ENCODE measurements at places on chromosomes 16 and 17. TPM values are rescaled to one million over a fixed set of nuclear protein-coding genes. Genes with fewer than 3 reads are reported as not detected.

DNA sequence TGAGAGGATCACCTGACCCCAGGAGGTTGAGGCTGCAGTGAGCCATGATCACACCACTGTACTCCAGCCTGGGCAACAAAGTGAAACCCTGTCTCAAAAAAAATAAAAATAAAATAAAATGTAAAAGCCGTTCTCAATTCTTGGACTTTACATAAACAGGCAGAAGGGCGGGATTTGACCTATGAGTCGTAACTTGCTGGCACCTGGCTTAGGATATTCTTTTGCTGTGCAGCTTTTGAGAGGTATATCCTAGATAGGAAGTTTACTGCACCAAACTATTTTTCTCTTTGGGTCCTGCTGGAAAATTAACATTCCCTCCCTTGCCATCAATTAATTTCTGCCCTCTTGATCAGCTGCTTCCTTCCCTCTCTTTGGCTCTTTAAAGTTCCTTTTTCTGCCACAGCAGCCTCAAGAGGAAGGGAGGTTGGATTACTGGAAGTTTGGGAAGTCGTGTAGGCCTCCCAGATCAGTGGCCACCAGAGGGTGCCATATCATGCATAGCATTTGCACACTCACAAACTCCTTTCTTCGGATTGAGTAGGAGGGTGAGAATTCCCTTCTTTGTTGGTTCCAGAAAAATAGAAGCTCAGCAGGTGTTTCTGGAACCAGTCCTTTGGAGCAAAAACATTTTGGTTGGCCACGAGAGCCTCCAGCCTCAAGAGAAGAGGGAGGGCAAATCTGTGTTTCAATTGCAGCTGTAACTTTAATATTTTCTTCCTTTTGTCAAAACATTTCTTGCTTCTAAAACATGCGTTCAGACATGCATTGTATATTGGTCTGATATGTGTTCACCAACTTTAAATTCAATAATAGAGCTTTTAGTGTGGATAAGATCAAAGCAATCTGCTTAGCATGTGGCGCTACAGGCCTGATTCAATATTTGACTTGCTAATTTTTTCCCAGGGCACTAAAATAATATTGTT lies 147.3 kb downstream of the CCDC182 start:
- DNase-seq, result no peak

GRCh38 chr17:46826116-46826515 lies 7.6 kb upstream of the WNT3 start:
- no peak for DNase-seq

DNA sequence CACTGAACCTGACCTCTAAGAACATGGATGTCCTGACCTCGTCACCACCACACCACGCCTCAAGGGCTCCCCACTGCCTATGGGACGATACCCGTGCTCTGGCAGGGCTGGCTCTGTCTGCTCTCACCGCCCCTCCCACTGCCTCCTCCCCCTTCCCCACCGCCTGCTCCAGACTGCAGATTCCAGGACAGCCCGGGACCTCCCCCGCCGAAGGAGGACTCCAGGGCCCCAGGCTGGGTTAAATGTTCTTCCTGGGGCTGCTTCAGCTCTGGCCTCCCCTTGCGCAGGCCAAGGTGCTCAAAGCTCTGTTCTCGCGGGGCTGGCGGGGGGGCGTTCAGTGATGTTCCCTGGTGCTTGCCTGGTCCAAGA lies 3.1 kb downstream of the NPW start:
- no peak for DNase-seq

- no peak for DNase-seq
Measured at GRCh38 chr16:84545114-84545737, 40.8 kb upstream of the MEAK7 start.

DNA sequence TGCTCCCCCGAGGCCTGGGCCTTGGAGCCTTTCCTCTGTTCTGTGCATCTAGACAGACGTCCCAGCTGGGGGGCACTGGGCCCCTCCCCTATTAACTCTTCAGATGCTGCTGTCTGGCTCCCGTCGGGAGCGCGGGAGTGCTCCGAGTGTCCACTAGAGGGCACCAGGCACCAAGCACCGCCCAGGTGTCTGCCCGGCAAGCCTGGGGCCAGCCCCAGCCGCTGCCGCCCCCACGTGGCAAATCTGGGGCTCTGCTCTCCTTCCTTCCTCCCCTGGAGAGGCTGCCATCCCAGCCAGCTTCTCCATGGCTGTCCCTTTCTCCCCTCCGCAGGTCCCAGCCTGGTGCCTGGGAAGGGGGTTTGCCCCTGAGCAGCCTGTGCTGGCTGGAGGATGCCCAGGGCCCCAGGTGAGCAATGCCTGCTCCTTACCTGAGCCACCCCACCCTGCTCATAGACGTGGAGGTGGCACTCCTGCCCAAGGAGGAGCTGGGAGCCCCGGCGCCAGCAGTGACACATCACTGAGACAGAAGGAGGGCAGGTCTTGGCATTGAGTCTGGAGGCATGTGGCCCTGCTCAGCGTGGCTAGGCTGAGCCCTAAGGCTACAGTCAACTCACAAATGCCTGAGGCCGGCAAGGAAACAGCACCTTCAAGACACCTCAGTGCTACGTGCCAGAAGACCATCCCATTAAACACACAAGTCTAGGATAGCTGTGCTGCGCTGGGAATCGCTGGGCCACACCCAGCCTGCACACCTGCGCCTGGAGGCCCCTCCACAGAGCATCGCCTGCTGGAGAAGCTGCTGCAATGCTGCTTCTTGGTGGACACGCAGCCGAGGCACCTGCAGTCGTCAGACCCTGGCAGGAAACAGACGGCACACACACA lies 19.7 kb downstream of the TMEM235 start:
- peak; percentile 80 for DNase-seq

GRCh38 chr17:48873696-48874443 lies 18.7 kb upstream of the ATP5MC1 start:
- no peak for DNase-seq

GRCh38 chr17:35912339-35912912 lies 18.1 kb downstream of the RDM1 start:
- no peak for DNase-seq

DNA sequence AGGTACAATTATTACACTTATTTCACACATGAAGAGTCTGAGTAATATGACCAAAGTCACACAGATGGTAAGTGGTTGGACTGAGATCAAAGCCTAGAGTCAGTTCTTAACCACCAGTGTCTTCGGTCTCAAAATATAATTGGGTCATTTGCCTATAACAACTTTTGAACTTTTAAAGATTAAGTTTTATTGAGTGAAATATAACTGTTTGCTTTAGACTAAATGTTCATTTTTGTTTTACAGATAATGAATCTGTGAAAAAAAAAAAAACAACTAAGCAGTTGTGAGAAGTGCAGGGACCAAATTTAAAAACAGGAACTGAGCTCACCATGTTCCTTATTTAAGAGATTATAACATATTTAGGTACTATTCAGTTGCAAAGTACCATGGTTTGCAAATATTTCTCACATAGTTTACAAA lies 150.1 kb downstream of the ITFG1 start:
- DNase-seq, result no peak

- DNase-seq, result peak; percentile 68
Measured at GRCh38 chr17:36463916-36464764, 22.3 kb upstream of the ZNHIT3 start.

- DNase-seq, result no peak
Measured at GRCh38 chr16:66842765-66843164, 1.4 kb upstream of the CA7 start.

DNA sequence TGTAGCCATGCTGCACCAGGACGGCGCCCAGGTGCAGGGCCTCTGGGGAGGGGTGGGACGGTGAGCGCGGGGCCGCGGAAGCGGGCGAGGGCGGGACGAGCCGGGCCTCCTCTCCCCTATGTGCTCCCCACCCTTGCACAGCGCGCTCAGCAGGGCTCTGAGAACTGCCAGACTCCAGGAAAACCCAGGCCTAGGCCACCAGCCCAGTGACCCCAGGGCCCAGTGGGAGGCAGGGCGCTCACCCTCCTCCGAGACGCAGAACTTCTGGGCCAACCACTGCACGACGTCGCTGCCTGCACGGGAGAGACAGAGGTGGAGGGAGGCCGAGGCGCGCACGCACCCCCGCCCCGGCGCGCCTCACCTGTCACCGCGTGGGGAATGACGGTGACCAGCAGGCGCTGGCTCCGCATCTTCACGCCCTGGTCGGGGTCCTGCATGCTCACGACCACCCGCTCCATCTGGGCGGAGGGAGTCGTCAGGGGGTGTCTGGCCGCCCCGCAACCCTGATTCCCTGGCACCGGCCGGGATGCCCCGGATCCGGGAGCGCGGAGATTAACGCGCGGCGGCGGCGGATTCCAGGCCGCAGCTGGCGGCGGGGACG lies 603 bp downstream of the RGS11 start:
- DNase-seq, result no peak

- DNase-seq, result no peak
Measured at GRCh38 chr16:25031132-25031440, 15.9 kb upstream of the ARHGAP17 start.

DNA sequence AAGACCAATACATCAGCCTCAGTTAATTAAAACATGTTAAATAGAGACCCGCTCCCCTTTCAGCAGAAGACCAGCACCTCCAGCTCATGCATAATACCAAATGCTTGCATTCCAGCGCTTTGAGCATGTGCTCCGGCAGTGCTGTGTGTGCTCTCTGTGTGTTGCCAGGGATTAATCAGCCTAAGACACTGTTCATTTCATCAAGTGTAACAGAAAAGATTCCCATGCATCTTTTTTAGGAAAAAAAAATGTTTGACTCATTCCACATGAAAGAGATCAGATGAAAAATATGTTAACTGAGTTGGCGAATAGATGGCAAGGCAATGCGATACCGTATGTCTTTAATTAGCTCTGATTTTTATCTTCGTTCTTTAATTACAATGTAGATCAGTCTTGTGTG lies 187.6 kb downstream of the RPTOR start:
- DNase-seq, result no peak

DNA sequence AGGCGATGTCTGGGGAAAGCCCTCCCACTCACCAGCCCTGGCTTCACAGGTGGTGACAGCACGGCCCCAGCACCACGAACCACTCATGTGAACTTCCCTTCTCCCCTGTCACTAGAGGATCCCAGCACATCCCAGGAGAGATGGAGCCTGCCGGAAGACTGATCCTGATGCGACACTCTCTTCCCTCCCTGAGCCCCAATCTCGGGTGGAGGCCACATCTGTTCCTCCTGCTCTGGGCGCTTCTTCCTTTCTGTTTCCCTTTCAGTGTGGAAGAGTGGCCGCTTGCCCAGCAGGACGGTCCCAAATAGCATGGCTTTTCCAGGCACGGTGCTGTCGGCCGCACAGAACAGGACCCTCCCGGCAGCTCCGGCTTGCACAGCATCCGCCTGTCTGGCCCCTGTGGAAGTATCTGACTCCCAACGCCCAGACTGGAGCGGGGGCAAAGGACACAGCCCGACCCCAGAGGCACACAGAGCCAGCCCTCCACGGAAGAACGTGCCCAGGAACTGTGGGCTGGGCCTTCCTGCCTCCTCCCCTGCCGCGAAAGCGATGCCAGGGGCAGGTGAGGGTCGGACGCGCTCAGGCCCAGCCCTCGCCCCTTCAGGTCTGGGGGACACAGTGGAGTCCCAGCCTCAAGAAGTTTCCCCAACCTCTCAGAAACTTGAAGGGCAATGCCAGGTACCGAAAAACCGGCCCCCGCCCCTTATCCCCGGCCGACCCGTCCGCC lies 37.6 kb downstream of the CBFA2T3 start:
- DNase-seq, result no peak

DNA sequence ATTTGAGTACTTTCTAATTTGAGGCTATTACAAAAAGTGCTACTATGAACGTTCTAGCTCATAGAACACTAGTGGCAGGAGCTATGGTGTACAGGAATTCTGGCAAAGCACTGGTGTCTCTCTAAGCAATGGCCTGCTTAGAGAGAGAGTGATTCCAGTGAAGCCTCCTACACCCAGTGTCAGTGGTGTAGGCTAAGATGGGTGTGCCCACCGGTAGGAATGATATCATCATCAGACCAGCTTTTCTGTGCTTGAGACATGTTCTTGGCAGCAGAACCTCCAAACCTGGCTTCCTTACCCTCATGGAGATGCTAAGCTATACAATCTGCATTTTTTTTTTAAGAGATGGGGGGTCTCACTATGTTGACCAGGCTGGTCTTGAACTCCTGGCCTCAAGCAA lies 370.3 kb downstream of the SOX9 start:
- DNase-seq, result no peak

DNA sequence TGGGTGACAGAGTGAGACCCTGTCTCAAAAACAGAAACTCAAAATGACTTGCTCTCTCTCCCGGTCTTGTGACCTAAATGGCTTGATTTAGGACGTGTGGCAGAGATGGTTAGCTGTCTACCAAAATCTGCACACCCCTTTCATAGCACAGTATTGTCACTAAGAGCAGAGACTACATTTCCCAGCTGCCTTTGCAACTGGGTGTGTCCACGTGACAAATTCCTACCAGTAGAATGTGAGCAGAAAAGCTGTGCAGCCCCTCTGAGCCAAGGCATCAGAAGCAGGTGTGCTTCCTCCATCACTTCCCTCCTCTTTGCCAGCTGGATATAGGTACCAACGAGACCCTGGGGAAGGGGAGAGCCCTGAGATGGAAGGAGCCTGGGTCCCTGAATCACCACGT lies 25.5 kb downstream of the GPR142 start:
- no peak for DNase-seq

DNA sequence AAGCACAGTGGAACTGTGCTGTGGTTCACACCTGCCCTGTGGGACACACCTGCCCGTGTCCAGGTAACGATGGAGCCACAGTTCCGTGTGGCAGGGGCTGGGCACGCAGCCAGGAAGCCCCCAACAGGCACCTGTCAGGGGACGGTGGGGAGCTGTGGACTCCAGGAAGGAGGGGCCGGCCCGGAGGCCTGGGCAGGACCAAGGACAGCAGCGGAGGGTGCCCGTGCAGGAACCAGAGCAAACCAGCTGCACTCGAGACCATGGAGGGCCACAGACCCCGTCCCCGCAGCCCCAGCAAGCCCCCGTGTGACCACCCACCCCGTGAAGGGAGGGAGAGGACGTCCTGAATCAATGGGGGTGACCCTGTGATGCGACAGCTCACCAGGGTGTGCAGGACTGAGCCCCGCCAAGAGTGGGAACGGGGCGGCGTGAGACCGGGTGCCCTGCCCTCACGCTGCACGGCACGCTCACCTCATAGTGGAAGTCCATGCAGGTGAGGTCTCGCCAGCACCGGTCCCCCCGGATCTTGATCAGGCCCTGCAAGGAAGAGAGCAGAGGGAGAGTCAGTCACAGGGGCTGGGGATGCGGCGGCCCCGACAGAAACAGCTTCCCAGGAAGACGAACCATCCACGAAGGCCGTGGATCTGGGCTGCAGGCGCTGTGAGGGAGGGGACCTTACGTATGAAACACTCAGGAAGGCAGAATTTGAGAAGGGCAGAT lies 78.1 kb downstream of the LMF1 start:
- DNase-seq, result no peak

- DNase-seq, result no peak
Measured at GRCh38 chr17:66724581-66725341, 110.2 kb upstream of the CACNG5 start.

GRCh38 chr16:57474671-57475661 lies 11.3 kb downstream of the DOK4 start:
- no peak for DNase-seq

Gene CLEC10A
- total RNA-seq, result not detected

Gene KRTAP9-8
- not detected for total RNA-seq

Gene ITGB4
- 1.3 TPM for total RNA-seq

Gene MMD
- 29.6 TPM for total RNA-seq

Gene KIF22
- 132 TPM for total RNA-seq

Gene TK2
- total RNA-seq, result 5.9 TPM

Gene KRT12
- not detected for total RNA-seq

Gene CCL7
- total RNA-seq, result not detected

Gene BIRC5
- total RNA-seq, result 48.4 TPM

Gene ACAP1
- total RNA-seq, result 382 TPM

Gene TNS4
- total RNA-seq, result 9.0 TPM

Gene CHAD
- total RNA-seq, result not detected

Gene WNT3
- total RNA-seq, result not detected

Gene C1QL1
- total RNA-seq, result 0.41 TPM

Gene CDR2L
- total RNA-seq, result 2.4 TPM

All from activated T-helper 2 cell treated with anti-CD3 and anti-CD28 coated beads, Interferon-gamma antibody, Interleukin-2, Interleukin-4, amounts not matched to agents 10 μg/mL and 5 μg/mL and 100 μg/mL, durations not matched to agents 14 hours and 24 hours and 36 hours (primary cell).